ENCODE measurements at places on chromosomes 1 and 21.

GRCh38 chr1:169959686-169960085 lies 66.0 kb upstream of the SCYL3 start:
- no peak for DNase-seq

DNA sequence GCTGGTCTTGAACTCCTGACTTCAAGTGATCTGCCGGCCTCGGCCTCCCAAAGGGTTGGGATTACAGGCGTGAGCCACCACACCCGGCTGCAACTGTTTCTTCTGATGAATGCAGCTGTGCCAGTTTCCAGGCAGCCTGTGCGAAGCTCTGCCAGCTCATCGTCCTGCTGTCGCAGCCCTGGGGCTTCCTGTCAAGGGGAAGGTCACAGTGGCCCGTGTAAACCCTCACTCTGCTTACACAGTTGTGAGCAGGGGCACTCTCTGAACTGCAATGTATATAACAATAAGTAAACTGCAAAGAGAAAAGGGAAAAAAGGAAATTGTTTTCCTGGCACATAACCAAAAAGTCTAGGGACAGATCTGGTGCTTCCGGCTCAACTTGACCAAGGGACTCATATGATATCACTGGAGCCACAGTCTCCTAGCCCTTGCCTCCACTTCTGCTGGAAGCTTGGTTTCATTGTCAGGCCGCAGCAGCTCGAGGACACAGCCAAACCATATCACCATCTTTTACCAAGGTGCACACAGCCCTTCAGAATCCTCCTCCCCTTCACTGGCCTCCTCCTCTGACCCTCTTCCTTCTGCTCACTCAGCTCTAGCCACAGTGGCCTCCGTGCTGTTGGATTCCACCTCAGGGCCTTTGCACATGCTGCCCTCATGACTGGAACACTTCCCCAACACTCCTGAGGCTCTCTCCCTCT lies 22.8 kb upstream of the LBR start:
- DNase-seq: no peak

DNA sequence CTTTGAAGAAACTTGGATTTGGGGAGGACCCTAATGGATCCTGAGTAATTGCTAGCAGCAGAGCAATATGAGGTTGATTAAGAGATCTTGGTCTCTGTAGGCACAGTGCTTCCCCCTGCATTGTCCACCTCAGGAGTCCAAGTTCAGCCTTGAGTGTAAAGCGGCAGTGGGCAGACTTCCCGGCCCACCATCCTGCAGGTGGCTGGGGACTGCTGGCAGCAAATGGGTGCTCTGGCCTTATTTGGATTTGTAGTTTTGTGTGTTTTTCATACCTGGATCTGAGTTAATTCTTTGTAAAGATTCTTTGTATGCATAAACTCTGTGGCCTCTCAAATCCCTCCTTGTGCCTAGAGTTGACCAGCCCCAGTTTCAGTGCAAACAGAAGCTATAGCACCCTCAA lies 7.6 kb downstream of the BARHL2 start:
- no peak for DNase-seq

DNA sequence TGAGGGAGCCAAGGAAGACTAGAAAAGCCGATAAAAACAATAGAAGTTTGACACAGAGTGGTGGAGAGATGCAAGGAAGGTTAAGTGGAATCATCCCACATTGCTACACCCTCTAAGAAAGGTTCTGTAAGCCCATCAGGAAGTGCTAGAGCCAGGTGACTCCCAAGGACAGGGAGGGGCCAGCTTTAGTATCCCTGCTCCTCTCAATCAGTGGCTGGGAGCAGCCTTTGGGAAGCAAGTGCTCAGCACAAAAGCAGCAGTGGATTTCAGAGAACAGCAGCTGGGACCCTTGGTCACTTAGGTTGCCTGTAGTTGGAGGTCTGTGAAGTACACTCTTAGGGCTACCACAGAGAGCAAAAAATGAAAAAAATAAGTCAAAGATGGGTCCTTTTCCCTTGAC lies 42.5 kb downstream of the NME7 start:
- peak; percentile 38 for DNase-seq

DNA sequence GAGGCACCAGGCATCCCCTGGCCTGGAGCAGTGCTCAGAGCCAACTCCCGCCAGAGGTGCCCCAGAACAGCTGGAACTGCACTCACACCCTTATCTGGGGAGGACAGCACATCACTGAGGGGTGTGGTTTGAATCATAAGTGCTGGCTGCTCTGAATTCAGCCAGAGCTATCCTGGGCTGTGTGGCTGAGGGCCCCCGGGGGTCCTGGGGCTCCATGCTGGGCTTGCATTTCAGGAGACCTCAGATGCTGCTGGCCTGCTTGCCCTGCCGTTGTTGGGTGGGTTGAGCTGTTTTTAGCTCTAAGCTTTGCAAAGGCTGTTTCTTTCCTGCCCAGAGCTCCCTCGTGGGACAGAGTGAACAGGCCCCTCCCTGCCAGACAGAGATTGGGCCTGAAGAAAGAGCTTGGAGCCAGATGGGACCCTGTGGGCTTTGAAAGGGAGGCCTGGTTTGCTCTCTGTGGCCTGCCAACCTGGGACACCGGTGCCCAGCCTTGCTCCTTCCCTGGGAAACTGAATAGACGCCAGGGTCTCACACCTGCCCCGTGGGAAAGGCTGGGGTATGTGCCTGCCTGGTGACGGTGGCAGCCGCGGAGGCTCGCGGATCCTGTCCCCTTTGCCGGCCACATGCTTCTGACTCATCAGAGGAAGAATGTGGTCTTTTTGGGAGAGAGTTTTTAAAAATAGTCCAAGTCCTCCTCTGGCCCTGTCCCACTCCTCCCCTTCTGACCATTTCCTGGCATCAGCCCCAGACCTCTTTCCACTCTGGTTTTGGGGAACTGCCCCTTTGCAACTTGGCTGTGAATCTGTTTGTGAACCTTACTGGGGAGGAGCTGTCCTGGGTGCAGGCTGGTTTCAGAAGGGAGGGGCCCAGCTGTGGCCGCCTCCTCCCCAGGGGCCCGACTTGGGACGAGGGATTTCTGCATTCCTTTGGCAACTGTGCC lies 30.0 kb downstream of the ARHGEF10L start:
- DNase-seq: no peak

- no peak for DNase-seq
These were observed 16.9 kb downstream of the GPR157 start for GRCh38 chr1:9111957-9112356.

DNA sequence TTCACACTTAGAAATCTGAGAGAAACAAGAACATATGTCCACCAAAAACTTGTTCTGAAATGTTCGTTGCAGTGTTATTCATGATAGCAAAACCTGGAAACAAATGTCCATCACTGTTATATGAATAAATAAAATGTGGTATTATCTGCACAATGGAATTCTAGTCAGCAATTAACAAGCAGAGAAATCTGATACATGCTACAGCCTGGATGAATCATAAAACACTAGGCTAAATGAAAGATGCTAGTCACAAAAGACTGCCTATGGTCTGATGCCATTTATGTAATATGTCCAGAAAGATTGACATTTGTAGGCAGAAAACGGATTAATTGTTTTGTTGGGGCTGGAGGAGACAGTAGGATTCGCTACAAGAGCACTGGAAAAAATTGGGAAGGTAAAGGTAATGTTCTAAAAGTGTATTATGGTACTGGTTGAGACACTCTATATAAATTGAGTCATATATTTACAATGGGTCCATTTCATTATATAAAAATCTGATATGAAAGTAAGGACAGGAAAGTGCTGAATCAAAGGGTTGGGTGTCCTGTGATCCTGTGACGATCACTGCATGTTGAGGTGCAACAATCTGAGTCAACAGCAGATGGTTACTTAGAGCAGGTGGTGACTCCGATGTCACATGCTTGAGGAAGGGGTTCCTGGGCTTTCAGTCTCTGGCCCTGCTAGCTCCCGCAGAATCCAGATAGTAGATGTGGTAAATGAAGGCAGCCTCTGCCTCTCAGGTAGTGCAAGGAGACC lies 102.1 kb upstream of the NBPF4 start:
- DNase-seq: no peak

GRCh38 chr1:150512846-150513245 lies 2.7 kb upstream of the FALEC start:
- DNase-seq: no peak

DNA sequence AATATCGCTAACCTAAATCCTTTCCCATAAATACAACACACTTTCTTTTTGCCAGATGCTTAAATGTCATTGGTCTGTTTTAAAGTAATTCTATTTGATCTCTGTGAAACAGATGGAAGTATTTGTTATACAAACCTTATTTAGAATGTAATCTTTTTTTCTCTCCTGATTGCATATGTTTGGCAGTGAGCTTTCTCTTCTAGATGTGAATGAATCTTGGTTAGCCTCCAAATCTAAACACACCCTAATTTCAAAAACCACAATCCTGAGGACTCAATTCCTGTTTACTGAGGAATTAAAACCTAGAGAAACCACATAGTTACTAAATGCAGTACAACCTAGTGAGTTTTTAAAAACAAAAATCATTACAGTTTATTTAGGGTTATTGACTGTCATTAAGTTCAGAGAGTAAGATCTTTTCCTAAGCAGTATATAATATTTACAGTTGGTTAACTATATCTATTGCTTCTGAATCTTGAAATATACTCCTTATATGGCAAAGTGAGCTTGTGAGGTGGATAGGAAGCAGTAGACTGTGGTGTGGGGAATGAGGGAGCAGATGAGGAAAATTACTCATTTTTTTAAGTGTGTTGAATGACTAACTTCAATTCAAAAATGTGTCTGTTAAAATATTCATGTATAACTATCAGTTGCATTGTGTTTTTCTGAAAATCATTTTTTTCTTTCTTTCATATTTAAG lies 218.7 kb downstream of the FMN2 start:
- no peak for DNase-seq

- DNase-seq: no peak
These were observed 301.7 kb downstream of the GRIK1 start for GRCh38 chr21:29638138-29638537.

- no peak for DNase-seq
These were observed 20.2 kb downstream of the IPP start for GRCh38 chr1:45730075-45730779.

DNA sequence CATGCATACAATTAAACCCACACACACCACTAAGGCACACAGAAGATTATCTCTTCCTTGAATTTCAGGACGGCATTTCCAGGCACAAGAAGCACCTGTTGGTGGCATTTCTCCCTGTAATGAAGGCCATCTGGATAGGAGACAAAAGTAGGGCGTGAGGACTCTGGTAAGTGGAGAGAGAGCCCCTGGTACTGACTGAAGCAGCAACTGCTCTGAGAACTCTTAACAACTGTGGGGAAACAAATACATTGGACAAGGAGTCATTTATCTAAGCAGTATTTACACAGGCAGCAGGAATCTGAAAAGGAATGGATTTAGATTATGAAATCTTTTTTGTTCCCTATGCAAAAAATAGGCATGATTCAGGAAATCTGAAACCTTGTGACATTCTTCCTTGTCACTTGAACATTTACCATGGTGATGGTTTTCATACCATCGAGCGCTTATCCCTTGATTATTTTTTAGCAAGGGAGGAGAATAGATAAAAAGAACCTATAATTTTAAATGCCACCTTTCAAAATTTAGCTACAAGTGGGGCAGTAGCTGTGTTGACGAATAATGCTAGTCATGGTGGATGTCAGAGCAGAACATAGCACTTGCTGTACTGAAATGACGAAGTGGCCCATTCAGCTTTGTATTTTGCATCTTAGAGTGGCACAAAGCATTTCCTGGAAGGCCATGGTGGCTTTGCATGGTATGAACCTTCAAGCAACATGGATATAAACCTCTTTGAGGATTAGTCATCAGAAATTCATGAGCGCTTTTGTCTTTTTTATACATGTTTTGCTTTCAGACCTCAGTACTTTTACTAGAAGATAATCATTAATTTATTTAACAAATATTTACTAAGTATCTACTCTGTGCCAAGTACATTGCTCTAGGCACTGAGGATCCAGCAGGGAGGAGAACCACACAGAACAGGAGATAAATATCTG lies 362.0 kb downstream of the ADGRL2 start:
- peak; percentile 48 for DNase-seq

DNA sequence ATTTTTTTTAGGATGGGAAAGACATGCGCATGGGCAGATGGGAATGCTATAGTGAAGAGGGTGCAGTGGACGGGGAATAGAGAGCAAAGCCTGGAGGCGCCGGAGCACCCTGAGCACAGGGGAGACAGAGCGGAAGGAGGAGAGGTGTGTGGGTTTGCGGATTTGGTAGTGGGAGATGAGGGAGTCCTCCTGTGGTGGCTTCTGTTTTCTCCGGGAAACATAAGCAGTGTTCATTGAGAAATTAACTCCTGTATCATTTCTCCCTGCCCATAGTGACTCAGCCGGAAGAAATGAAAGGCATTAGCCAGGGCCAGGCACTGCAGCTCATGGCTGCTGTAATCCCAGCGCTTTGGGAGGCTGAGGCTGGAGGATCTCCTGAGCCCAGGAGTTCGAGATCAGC lies 4.7 kb upstream of the PTPRF start:
- DNase-seq: no peak

DNA sequence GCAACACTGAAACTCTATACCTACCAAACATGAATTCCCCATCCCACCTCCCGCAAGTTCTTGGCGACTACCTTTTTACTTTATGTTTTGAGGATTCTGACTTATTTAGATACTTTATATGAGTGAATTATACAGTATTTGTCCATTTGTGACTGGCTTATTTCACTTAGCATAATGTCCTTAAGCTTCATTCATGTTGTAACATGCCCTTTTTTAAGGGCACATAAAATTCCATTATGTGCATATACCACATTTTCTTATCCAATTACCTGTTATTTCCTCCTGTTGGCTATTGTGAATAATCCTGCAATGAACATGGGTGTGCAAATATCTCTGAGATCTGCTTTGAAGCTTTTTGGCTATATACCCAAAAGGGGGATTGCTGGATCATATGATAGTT lies 22.0 kb upstream of the CHIT1 start:
- DNase-seq: peak; percentile 53

- no peak for DNase-seq
These were observed 173.0 kb downstream of the CDC7 start for GRCh38 chr1:91673613-91674012.

DNA sequence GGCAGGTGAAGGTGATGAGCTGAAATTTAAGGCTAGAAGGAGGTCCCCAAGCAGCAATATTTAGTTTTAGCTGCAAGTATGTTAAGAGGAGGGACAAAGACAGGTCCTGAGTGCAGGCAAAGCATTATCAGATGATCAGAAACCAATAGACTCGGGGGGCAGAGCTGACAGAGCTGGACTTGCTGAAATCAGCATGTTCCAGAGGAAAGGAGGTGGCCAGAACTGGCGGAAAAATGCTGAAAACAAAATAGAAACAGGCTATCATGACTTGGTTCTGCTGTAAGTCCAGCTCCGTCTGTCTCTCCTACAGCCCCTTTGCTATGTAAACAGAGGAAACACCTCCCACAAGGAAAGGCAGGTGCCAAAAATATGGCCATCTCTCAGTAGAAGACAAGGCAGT lies at the start of gene CD5L:
CD5L (minus strand) TSS at position 101 of the 400 bp plus-strand sequence. CDS start 107 bp downstream, outside the sequence.
- DNase-seq: no peak

Measured in NCI-H82 (cell line).